ENCODE measurements at places on chromosomes 7 and 10.
A peak's percentile ranks its signal among the peaks of the same experiment; 100 is the strongest.

- DNase-seq, result no peak
These were observed 154.9 kb downstream of the SDHAF3 start for GRCh38 chr7:97272237-97272975.

GRCh38 chr7:73828107-73828803, 2.5 kb upstream of the CLDN4 start:
- peak; percentile 86 for DNase-seq

GRCh38 chr10:101373063-101373462, 19.1 kb downstream of the BTRC start:
- no peak for DNase-seq

DNA sequence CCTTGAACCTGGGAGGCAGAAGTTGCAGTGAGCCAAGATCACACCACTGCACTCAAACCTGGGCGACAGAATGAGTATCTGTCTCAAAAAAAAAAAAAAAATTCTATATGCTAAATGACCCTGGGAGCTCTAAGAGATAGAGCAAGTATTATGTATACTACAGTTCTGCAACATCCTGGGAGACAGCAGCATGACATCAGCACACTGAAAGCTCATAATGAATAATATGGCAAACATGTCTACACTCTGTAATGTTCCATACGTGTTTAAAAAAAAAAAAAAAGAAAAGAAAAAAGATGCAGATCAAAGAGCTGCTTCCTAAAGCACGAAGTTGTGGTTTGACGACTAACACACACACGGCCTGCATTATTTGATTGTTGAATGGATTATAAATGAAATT, 72.5 kb downstream of the CUL2 start:
- DNase-seq, result no peak

DNA sequence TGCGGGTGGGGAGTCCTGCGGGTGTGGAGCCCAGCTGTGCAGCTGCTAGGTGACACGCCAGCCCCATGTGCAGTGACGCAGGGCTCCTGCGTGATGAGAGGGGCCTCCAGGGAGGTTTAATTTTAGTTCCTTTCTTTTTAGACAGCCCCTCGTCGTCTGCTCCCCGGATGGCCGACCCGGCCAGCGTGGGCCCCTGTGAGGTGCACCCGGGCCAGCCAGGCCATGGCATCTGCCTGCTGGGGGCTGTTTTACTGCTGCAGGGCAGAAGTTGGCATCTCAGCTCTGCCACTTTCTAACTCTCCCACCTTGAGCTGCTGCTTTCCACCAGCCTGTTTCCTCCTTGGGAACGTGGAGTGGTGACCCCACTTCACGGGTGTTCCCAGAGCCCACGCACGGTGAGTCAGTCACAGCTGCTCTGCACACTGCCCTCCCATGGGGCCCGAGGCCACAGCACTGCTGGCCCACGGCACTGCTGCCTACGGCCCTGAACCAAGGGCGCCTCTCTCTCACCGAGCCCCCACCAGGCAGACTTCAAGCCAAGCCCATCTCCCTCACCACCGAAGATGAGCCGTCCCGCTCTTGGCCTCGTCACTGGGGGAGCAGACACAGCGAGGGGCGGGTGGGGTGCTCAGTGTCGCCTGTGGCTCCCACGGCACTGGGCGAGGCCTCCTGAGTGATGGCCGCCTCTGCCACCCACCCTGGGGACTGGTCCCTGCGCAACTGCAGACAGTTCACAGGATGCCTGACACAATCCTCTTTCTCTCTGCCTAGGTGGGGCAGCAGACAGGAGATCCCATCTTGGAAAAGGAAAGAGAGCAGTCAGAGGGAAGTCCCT, 21.3 kb downstream of the CYP2W1 start:
- DNase-seq, result peak; percentile 14

DNA sequence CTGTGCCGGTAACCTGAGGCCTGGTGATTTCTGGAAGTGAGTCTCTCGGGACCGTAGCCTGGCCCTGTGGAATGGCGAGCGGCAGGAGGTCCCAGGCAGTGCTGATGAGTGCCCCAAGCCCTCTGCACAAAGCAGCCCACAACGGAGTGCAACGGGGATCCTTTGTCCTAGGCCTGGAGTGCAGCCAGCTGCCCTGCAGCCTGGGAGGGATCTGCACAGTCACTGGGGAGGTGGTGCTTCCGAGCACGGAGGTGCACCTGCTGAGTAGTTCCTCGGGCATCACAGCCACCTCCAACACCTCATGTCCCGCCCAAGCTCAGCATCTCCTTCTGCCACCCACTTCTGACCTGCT, 162.8 kb upstream of the ZMIZ1 start:
- peak; percentile 80 for DNase-seq

DNA sequence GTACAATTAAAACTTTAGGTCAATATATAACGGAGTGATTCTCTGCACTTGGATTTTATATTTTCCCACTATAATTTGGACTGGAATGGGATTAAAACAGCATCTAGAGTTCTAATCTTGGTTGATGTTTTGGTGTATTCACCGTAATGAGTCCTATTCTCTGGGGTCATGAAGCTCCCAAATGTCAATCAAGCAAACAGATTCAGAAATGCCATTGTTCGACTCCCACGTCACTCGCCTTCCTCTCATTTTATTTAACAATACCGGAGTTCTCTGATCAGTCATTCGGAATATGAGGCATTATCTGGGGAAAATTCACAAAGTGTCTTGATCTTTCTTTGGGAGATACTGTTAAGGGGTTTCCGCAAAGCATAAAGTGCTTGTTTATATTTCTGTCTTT, 26.5 kb downstream of the SKIDA1 start:
- DNase-seq, result no peak

DNA sequence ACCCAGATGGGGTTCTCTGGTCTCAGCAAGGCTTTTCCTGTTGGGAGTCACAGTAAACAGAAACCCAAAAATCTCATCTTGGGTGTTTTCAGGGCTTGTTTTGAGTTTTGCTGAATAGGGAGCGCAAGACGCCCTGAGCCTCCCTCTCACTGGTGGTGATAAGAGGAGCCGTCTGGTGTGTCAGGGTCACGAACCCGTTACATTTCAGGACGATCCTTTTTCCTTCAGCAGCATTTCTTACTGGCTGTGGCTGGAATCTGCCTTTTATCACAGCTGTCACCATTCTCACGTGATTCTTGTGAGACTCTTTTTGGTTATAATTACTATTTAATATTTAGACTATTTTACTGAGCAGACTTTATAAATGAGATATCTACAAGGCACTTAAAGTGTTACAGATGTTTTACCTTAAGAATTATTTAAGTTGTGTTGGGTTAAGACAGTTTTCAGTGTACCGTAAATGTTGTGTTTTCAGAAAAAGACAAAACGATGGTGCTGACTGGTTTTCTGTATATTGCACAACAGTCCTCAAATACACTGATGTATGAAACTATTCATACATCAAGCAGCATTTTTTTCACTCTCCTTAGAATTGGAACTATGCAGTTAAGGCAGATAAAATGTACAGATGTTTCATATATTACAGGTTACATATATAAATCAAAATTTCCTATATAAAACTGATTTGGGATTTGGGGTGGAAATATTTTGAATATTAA, 2.2 kb upstream of the GET4 start:
- no peak for DNase-seq

- no peak for DNase-seq
These were observed 50.1 kb upstream of the PRKAR1B start for GRCh38 chr7:776992-777727.

- no peak for DNase-seq
These were observed 561.7 kb downstream of the PTPRN2 start for GRCh38 chr7:158025686-158026600.

DNA sequence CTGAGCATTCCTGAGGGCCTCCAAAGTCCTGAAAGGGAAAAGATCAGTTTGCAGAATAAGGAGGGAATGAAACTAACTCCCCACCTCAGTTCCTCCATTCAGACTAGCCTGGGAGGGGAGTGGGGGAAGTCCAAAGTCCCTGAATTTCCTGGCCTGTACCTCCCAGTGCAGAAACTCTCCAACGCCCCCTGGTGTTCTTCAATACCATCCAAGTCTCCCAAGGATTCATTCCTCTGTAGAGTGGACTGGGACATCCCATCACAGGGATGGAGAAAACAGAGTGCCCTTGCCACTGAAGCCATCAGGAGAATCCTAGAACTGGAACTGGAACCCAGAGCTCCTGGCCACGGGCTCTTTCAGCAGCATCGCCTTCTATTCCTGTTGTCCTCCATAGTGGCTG, 1.6 kb upstream of the COL13A1 start:
- DNase-seq, result no peak

GRCh38 chr7:42222891-42223290, 14.1 kb downstream of the GLI3 start:
- DNase-seq, result no peak

GRCh38 chr10:5184987-5185775, at the start of gene AKR1C8:
TSS of gene AKR1C8 (minus strand) at chr10:5185150. CDS start at chr10:5185104, 46 bp downstream.
- DNase-seq, result no peak

- no peak for DNase-seq
These were observed 9.4 kb upstream of the PPIA start for GRCh38 chr7:44787041-44787440.

GRCh38 chr10:71259282-71259681, 46.9 kb downstream of the UNC5B start:
- DNase-seq, result no peak

- no peak for DNase-seq
These were observed 90.3 kb downstream of the CPED1 start for GRCh38 chr7:121078701-121079227.

DNA sequence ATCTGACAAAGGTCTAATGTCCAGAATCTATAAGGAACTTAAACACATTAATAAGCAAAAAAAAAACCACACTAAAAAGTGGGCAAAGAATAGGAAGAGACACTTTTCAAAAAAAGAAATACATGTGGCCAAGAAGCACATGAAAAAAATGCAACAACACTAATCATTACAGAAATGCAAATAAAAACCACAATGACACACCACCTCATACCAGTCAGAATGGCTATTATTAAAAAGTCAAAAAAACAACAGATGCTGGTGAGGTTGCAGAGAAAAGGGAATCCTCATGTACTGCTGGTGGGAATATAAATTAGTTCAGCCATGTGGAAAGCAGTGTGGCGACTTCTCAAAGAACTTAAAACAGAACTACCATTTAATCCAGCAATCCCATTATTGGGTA, 119.0 kb downstream of the LMBR1 start:
- DNase-seq, result no peak

GRCh38 chr7:78018641-78019446, 220.3 kb downstream of the PHTF2 start:
- DNase-seq, result no peak

DNA sequence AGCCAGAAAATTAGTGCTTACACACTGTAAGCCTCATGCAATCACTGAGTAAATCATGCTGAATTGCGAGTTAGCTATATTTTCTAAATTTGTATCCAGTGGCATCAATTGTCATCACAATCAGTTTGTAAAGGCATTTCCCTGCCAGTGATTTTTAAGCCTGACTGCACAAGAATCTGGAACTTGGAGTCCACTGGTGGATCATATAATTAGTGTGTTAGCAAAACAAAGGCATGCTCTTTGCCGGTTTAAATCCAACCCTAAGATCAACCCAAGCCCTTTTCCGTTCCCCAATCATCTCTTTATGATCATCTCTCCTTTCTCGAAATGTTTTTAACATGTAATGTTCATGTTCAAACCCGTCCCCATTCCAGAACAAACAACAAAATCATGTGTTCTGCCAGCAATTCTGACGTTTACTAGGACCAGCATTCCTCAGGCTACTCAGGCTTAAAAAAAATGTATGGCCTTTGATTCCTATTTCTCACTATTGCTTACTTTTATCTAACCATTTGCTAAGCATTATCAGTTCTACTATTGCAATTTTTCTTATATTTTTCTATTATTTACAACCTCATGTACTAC, 649.2 kb downstream of the SORCS1 start:
- DNase-seq, result no peak

GRCh38 chr10:89954787-89955566, 253.6 kb downstream of the KIF20B start:
- DNase-seq, result no peak

GRCh38 chr10:28111712-28112111, 112.8 kb upstream of the ODAD2 start:
- no peak for DNase-seq

DNA sequence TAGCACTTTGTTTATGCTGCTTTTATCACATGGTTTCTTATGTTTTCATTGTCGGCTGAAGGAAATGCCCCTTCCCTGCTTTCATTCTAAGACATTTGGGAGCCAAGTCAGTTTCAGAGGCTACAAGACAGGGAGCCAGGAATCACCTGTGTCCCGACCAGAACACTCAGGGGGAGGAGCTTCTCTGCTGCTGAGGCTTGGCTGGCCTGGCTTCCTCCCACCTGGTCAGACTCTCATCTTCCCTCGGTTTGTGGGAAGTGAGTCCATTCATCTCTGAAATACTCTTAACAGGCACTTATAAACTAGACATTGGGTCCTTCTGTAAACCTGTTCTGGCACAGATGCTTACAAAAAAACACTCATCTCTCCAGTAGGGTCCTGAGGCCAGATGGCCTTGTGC, 19.6 kb upstream of the GOLGA7B start:
- DNase-seq, result no peak

DNA sequence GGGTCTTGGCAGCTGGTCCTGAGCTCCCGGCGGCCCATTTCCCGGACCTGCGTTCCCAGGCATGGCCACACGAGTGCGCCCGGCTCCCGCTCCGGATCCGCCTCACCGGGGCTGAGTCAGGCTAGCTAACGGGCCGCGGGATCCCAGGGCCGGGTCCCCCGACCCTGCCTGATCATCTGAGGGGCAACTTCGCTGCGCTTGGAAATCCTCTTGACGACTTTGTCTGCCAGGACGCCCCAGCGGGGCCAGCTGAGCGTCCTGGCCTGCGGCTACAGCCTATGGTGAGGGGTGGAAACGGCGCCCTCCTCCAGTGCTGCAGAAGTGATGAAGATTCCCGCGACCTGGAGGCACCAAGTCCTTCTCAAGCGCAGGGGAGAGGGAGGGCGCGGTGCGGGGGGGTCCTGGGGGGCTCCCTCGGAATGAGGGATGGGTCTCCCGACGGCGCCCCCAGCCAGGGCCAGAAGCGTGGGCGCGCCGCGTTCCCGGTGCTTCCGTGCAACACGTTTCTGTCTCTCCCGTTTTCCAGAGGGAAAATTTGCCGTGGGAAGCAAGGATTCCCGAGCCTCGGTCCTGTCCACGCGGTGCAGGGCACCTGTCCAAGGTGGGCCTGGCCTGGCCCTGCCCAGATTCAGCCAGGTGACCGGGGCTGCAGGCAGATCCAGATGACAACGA, 212.4 kb downstream of the CCSER2 start:
- DNase-seq, result no peak

- DNase-seq, result no peak
These were observed 435.2 kb downstream of the PLXNA4 start for GRCh38 chr7:132141109-132141508.

- DNase-seq, result no peak
These were observed 43.2 kb downstream of the BICC1 start for GRCh38 chr10:58555930-58556311.
